ENCODE measurements at places on chromosomes 5 and 9.

- DNase-seq: peak; percentile 53
Observed at GRCh38 chr9:96061293-96061987, 185.9 kb downstream of the ERCC6L2 start.

- no peak for DNase-seq
Observed at GRCh38 chr5:147504535-147504934, 5.3 kb downstream of the DPYSL3 start.

DNA sequence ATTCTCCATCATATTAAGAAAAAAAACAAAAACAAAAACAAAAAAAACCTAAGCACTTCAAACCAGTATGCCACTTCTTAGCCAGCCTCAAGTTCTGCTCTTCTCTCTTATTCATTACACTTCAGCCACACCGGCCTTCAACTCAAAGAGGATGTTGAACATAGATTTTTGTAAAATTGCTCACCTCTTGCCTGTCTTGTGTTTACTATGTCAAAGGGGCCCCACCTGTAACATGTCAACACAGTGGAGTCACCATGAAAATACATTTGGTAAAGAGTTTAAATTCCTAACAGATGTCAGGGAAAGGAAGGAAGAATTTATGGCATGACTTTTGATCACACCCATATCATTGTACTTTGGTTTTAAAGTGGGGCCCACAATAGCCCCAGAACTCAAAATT, 121.1 kb upstream of the GHR start:
- no peak for DNase-seq

DNA sequence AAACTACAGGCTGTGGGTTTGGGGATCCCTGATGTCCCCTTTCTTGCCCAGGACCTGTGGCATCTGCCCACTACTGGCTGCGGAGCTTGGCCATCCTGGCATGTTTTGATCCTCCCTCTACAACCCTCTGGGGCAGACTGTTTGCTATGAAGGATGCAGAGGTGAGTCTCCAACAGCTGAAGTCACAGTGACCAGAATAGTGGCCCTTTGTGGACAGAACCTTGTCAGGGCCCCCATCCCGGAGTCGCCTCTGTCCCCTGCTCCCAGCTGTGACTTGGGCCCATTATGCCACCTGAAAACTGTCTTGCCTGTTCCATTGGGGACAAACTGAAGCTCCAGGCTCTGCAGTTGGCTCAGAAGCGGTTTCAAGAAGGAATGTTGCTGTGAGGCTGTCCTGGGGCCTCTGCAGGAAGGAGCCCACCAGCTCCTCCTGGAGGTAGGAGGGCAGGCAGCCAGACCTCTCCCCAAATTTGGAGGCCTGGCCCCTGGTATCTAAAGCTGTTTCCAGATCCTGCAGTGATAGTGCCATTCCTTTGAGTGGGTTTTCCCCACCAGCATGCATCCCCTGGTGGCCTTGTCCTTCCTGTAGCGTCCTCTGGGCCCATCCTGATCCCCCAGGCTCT, 93.3 kb downstream of the BARX1 start:
- DNase-seq: no peak

DNA sequence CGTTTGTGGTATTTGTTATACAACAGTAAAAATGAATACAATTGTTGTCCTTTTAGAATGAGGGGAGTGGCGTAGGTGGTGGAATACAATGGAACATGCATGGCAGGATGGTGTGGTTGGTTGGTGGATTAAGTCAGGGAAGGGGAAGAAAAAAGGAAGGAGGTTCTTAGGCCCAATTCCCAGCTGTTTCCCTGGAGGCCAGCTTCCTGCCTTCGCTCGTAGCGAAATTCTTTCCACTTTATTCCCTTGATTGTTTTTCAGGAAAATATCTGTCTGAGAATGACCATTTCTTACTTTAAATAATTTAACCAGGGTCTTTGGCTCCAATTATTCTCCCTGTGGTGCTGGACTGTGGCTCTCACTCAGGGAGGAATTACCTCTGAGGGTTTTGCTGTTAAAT, 24.1 kb upstream of the DMAC1 start:
- no peak for DNase-seq

GRCh38 chr5:37810311-37810710, 29.5 kb downstream of the GDNF start:
- DNase-seq: no peak

- DNase-seq: no peak
Observed at GRCh38 chr9:123081824-123082223, 48.4 kb downstream of the GPR21 start.

GRCh38 chr5:75138689-75139088, 86.3 kb upstream of the GCNT4 start:
- no peak for DNase-seq

DNA sequence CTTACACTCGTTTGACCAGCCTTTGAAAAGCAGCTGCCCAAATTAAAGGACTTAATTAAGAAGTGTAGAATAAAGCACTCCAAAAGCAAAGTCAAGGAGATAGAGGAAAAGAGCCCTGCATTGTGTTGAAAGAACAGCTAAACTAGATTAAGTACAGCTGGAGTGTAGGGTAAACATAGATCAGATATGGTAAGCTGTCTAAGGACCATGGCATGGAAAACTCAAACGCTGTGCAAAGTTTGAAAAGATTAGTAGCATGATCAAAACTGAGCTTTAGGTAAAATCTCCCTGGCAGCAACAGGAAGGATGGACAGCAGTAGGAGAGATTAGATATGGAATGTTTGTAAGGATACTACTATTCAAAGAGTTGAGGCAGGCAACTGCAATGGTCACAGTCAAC, 55.4 kb downstream of the BNC2 start:
- no peak for DNase-seq

GRCh38 chr9:127123064-127123890, 842 bp upstream of the ANGPTL2 start:
- no peak for DNase-seq

DNA sequence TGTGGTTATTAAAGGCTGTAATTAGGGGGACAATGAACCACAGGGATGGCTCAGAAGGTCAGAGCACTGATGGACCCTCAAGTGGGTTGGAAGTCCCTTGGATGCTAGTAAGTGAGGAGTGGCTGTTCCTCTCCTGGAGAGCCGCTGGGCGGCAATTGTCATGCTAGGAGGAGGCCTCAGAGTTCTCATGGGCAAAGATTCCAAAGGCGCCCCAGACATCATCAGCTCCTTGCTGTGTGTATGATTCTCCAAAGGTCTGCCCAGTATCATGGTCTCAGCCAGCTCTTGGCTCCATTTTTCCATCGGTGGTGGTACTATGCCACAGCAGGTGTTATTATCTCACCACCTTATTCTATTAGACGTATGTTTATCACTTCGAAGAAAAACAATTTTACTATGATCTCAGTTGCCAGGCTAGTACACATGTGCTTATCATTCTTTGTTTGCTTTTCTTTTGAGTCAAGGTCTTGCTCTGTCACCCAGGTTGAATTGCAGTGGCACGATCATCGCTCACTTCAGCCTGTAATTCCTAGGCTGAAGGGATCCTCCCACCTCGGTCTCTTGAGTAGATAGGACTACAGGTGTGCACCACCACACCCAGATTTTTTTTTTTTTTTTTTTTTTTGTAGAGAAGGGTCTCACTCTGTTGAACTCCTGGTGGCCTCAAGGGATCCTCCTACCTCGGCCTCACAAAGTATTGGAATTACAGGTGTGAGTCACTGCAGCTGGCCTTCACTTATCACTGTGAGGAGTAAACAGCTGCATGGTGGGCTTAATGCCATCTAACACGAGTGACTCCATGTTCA, 46.8 kb downstream of the EXOSC2 start:
- DNase-seq: no peak

- no peak for DNase-seq
Observed at GRCh38 chr5:143986516-143987212, 174.7 kb downstream of the HMHB1 start.

DNA sequence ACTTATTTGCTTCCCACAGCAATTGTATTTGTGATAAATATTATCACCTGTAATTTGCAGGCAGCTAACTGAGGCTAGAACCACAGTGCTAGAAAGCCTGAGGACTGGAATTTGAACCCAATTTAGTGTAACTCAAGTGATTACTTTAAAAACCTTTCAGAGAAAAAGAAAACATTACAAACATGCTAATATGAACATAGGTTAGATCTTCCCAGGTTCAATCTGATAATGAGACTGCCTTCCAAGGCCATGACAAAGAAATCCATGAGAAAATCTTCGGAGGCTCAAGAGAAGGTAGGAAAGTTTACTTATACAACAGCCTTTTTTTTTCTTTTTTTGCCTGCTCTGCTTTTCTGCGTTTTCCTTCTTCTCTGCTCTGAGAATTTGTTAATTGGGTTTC, 620.6 kb upstream of the CCNG1 start:
- DNase-seq: no peak

DNA sequence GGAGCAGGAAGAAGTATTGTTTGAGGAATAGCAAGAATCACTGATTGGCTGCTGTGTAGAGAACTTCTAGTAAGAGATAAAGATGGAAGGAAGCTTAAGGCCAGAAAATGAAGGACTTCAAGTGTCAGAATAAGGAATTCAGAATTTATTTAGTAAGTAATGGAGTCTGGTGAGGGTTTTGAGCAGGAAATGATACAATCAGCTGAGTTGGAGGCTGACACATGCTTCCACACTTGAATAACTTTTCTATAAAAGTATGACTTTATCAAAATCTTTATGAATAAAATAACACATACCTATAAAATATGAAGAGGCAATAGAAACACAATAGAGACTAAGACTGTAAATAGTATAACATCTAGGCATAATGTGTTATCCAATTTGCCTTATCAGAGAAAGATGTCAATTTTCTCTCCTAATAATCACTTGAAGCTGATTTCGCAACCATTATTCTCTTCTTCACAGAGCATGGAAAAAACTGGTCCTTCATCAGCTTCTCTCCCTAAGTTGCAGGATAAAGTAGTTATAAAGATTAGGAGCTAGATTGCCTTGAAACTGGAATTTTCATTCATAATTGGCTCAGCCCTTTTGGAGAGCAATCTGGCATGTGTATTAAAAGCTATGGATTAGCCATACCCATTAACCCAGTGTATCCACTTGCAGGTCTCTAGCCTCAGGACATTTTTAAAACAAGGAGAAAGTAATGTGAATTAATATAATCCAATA, 143.4 kb downstream of the ZNF608 start:
- DNase-seq: no peak

DNA sequence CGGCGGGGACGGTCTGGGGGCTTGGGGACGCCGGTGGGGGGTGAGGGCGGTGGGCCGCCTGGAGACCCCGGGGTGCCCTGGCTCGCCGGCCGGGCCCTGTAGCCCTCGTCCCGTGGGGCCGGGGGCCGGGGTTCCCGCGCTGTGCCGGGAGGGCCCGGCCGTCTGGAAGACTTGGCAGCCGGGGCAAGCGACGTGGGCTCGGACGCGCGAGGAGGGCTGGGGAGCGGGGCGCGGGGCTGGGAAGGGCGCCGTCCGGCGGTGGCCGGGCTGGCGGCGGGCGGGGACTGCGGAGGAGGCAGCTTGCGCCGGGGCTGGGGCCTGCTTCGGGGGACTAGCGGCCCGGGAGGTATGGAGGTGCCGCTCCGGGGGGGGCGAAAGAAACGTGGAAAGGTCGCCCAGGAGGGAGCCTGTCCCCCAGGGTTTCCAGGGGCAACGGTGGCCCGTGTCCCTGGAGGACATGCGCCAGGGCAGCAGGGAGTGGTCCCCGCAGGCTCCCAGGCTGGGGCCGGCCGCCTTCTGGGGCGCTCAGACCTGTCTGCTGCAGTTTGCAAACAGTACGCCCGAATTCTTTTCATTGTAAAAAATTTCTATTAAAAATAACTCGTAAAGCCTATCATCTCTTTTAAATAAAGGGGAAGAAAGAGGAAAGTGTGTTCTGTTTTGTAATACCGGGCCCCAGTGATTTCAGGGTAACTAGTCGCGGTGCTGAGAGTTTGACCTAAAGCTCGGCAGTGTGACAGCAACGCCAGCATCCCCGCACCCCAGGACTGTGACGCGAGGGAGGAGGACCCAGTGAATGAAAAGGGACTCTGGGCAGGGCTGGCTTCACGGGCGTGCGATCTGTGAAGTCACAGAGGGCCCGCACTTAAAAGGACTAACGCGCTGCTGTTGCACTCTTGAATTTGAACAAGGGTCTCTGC, 752 bp upstream of the ANKH start:
- DNase-seq: peak; percentile 49

DNA sequence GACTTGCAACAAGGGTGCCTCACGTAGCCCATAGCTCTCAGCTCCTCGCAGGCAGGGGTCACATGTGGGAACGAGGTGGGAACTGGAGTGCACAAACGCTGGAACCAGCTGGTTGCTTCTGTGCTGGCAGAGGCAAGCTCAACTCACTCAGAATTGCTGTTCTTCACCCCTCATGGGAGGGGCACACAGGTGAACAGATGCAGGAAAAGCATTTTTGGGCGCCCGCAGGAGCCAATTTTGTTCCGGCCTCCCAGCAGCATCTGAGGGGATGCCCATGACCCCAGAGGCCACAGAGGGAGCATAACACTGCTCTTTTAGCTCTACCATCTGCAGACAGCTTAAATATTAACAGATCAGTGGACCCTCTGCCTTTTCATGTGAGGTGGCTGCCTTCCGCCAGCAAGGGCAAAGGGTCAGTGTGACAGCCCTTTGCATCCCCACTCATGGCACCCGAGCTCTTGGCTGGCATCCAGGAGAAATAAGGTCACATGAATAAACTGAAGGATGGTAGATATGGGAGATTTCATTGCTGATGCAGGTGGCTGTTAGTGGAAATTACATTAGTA, 196.2 kb downstream of the SLCO4C1 start:
- no peak for DNase-seq

DNA sequence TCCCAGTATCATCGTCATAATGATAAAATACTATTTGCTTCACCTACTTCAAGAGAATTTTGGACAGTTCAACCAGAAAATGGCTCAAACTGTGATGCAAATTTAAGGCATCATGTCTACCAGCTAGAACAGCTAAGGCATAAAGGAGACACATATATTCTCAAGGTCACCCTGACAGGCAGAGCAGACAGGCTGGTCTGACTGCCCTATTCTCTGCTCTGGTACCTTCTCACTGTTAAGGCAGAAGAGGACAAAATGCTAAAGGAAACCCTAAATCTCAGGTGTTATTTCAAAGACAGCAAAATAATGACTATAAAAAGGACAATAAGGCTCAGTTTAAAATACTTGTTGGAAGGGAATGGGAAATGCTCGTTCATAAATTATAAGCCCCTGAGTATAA, 87.2 kb downstream of the MRPS27 start:
- no peak for DNase-seq

DNA sequence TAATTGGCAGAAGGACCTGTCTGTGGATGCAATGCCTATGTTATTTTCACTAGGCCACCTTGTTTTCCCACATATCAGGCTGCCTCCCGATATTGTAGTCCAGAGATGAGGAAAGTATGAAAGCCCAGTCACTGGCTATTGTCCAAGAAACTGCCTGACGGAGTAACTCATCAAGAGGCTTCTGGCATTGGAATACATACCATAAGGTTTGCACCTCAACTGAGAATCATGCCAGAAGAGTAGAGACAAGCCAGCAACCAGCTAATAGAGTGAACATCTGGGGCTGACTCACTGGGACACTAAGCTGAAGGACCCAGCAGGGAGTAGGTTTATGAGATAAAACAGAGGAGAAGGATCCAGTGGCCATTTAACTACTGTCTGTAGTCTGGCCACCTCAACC, 137.2 kb upstream of the FST start:
- no peak for DNase-seq

DNA sequence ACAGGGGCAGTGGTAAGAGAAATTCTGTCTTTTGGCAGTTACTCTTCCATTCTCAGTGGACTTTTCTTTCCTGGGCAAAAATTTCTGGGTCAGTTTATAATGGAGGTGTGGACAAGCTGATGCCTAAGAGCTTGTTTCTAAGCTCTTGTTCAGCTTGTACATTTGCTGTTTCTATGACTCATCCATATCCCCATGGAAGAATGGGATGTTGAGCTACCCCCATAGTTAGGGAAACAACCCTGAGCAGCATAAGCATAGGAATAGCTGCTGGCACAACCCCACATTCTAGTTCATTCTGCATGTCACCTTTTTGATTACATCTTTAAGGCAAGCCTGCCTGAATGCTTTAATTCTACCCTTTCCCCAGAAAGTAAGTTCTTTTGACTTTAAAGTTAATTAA, 173.3 kb downstream of the PSAT1 start:
- DNase-seq: no peak

Data from CD4-positive, alpha-beta T cell treated with Interleukin-6 at 100 ng/mL for 8 hours (primary cell).